ENCODE measurements at places on chromosomes 3 and 15.

- no peak for DNase-seq
Observed at GRCh38 chr15:93265111-93265556, 176.1 kb upstream of the RGMA start.

GRCh38 chr3:121228971-121229370 lies 316.8 kb downstream of the POLQ start:
- no peak for DNase-seq

- DNase-seq = no peak
Observed at GRCh38 chr3:78273326-78273725, 1233.4 kb downstream of the ROBO2 start.

DNA sequence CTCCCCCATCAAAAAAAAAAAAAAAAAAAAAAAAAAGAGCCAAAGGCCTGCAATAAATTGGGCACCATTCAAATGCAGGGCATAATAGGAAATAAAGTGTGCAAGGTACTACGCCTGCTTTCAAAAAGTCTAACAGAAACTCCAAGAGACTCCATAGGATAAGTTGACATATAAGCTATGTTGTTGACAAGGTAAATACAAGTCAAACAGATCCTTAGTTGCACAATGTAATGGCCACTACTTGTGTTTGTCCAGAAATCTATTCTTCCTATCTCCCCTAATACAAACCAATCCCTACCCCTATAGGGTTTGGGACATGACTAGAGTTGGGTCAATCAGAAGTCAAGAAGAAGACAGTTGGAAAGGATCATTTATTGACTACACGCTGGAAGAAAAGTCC lies 16.0 kb downstream of the MAP4 start:
- DNase-seq = no peak

DNA sequence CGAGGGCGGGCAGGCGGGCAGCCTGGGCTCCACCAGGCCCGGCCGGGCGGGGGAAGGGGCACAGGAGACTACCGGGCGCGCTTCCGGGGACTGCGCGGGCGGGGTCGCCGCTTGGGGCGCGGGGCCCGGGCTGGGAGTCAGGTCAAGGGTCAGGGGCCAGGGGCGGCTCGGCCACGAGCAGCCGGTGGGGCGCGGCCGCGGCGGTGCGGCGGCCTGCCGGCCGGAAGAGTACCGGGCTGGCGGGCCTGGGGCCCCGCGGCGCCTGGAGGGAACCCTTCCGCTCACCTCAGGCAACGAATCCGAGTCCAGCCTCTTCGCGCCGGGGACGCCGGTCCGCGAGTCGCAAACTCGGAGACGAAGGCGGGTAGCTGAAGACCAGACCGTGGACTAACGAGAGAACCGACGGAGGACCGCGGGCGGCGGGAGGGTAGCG lies 225 bp downstream of the RHOA start:
- no peak for DNase-seq

DNA sequence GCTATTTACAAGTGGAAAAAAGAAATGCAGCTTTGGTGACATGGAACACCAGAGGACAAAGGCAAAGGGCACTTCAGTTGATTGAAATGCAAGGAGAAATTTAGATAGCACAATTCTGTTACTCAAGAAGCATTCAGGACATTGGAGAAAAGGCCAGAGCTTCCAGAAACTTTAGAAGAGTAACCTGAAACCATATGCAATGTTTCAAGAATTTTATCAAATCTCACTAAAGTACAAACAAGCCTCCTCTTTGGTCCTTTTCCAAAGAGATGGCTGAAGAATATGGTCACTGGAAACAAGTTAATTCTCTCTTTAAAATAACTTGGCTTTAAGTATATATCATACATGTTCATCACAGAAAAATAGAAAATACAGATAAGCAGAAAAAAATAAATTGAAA lies 14.6 kb upstream of the LMOD3 start:
- no peak for DNase-seq

DNA sequence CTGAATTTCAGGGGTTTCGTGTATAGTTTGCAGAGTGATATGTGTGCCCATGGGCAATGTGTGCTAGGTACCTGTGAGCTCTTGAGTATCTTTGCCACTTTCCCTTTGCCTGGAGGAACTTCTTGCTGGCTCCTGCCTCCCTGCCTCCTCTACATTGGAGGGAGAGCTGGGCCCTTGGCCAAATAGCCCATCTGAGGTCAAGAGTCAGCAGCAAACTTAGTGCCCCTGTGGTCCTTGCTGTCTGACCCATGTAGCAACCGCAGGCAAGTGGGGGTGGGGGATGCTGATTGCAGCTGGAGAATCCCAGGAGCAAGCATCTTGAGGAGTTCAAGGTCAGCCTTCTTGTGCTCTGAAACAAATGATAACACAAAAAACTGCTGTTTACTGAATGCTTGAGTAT lies 5.4 kb upstream of the TBC1D21 start:
- no peak for DNase-seq

DNA sequence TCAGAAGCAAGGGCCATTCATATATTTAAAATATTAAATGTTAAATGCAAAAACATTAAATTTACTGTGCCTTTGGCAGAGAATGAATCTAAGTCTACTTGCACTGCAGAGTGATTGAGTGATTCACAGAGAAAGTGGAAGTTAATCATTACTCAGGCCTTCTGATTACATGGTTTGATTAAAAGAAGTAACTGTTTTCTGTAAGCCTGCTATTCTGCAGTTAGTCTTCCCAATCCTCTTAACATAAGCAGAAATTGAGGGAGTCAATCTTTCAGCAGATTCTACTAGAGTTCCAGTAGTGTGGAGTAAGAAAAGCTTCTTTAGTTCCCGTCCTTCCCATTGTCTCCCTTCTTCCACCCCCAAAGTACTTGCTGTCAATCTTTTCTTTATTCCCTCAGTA lies 1.5 kb downstream of the NLGN1 start:
- no peak for DNase-seq

GRCh38 chr3:24682141-24682547 lies 187.5 kb upstream of the THRB start:
- DNase-seq = no peak

All from cortex of kidney (tissue), 1 donor.